ENCODE measurements at places on chromosomes 2 and 18.
A peak's percentile ranks its signal among the peaks of the same experiment; 100 is the strongest.

DNA sequence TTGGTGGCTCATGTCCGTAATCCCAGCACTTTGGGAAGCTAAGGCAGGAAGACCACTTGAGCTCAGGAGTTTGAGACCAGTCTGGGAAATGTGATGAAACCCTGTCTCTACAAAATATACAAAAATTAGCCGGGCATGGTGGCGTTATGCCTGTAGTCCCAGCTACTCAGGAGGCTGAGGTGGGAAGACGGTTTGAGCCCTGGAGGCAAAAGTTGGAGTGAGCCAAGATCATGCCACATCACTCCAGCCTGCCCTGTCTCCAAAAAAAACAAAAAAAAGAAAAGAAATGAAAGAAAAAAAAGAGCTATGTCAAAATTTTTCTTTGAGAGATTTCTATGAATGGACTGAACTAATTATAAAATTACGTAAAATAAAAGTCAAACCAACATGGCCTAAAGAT, 34.7 kb downstream of the ROCK2 start:
- DNase-seq: no peak

GRCh38 chr18:73355121-73355520, 487.3 kb upstream of the NETO1 start:
- DNase-seq: no peak

- peak; percentile 98 for DNase-seq
Measured at GRCh38 chr2:2846332-2847208, 515.5 kb upstream of the MYT1L start.

DNA sequence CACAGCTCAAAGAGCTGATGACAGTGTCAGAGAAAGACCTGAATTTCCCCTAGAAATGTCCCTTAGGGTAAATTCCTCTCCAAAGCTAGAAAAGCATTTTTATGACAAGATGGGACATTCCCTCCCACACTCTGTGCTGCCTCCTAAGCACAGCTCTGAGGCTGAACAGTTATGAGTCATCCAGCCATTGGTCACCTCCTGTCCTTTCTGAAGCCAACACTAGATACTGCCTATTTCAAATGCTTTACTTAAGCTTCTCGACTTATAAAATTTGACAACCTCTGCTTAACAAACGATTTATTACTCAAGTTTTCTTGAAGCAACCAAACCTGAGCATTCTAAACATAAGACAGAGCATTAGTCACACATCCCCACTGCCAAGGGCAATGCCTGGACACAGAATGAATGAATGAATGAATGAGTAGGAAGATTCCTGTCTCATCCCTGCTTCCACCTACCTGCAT, 35.4 kb downstream of the B4GALT6 start:
- no peak for DNase-seq

DNA sequence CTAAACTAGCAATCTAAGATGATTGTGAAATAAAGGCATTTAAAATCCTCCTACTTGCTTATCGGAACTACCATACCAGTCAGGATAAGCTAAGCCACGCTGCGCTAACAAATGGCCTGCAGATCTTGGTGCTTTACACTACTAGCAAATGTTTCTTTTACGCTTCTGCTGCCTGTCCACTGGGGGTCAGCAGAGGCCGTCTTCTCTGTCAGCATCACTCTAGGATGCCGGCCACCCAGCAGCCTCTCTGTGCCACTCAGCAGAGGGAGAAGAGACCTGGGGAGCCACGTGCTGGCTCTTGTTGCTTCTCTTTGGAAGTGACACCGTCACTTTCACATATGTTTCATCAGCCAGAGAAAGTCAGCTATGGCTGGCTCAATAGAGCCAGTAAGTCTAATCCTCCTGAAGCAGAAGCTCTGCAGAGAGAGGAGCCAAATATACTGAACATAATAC, 36.6 kb downstream of the COPS8 start:
- DNase-seq: peak; percentile 3

GRCh38 chr18:27825689-27826088, 351.2 kb downstream of the CDH2 start:
- no peak for DNase-seq

- DNase-seq: no peak
Measured at GRCh38 chr2:45759310-45759851, 107.9 kb downstream of the PRKCE start.

GRCh38 chr18:154151-154550, 4.2 kb upstream of the USP14 start:
- DNase-seq: no peak

- no peak for DNase-seq
Measured at GRCh38 chr2:128520791-128521190, 202.1 kb upstream of the HS6ST1 start.

- no peak for DNase-seq
Measured at GRCh38 chr2:9952286-9952737, 819 bp downstream of the GRHL1 start.

Data from COR-L47 (cell line).